ENCODE measurements at places on chromosomes 4 and X.
A peak's percentile ranks its signal among the peaks of the same experiment; 100 is the strongest.

- DNase-seq, result no peak
Observed at GRCh38 chr4:38101563-38101962, 141.4 kb downstream of the PTTG2 start.

DNA sequence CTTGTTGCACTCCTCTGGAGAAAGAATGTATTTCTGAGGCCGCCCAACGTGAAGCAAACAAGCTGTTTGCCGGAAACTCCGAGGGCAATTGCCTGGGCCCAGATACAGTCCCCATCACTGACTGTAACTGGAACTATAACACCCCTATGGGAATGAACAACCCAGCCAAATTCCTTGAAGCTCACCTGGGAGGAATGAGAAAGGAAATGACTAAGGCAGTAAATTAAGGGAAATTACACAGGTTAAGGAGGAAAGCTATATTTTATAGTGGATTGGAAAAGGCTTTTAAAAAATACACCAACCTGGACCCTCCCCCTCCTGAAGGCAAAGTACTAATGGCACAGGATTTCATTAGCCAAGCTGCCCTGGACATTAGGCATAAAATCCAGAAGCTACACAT, 11.7 kb upstream of the HERC5 start:
- DNase-seq, result no peak

GRCh38 chrX:21702725-21703124, 44.6 kb upstream of the KLHL34 start:
- DNase-seq, result no peak

DNA sequence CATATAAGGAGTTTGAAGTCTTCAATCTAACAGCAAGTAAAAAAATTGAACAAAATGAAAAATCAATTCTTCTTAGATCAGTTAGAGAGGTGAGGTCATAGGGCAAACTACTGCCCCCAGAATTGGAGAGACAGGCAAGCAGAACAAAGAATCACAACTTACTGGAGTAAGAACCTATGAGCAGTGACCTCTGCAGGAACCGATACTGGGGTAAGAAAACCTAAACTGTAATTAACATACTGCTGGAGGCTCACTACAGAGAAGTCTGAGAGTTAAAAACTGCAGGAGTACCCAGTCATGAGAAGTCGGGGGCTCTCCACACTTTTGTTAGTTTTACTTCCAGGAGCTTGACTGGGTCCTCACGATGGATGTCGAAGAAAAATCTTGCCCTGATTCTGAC, 16.0 kb downstream of the CLDN22 start:
- DNase-seq, result no peak

GRCh38 chr4:138063581-138063980, 178.6 kb downstream of the SLC7A11 start:
- no peak for DNase-seq

DNA sequence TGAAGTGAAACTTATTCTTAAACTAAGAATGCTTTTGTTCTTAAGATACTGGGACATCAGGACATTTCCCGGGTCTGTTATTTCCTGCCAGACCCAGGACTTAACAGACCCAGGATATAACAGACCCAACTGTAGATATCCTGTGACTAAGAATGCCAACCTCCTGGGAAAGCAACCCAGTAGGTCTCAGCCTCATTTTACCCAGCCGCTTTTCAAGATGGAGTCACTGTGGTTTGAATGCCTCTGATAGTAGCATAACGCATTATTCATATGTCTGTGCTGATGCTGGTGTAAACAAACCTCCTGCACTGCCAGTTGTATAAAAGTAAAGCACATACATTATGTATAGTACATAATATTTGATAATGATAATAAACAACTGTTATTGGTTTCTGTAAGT, 185.8 kb upstream of the GPRIN3 start:
- DNase-seq, result no peak

DNA sequence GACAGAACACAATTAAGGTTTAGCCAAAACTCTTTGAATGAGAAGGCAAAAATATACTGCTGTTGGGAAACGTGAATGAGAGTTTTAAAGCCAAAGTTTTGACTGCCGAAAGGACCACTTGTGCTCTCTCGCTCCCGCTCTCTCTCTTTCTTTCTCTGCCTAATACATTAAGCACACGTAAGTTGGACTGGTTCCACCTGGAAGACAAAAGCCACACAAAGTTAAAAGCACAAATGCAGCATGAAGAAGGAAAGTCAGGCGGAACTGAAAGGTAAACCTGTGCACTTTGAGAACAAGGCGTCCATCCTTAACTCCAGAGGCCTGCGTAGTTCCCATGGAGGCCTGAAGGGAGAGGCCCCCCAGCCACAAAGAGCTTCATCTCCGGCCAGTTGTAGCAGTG, 1.9 kb downstream of the DCAF12L2 start:
- DNase-seq, result no peak

GRCh38 chr4:185229021-185229818, 19.8 kb downstream of the SNX25 start:
- DNase-seq, result no peak

- DNase-seq, result peak; percentile 48
Observed at GRCh38 chr4:164536814-164537213, 217.1 kb upstream of the SMIM31 start.

DNA sequence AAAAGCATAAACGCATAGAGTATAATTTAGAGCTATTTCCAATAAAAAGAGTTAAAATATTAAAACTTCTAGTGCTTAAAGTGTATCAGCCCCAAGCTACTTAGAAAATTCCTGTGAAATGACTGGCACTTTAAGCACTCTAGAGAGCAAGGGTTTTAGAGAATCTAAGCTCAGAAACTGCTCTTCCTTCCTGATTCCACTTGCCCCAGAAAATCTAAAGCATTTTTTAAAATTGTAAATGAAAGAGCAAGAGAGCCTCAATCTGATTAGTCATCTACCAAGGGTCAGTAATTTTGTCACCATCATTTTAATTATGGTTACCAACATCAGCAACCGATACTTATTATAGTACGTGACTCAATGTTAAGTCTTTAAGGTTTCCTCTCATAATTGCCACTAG, 25.0 kb downstream of the CTPS2 start:
- no peak for DNase-seq

DNA sequence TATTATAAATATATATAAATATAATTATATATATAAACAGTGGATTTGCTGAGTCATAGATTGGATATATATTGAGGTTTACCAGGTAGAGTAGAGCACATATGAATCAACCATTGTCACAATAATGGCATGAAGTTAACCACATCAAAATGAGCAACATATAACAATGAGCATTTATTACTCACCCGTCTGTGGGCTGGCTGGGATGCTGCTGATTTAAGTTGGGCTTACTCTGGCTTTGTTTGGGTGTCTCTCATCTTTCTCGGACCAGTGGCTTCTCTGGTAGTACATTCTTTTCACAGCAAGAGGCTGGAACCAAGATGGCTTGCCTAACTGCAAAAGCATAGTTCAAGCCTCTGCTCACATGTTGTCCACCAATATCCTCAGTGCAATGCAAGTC, 111.7 kb upstream of the TAPT1 start:
- DNase-seq, result no peak

GRCh38 chrX:107776649-107777535, 641 bp upstream of the NCBP2L start:
- DNase-seq, result peak; percentile 79

DNA sequence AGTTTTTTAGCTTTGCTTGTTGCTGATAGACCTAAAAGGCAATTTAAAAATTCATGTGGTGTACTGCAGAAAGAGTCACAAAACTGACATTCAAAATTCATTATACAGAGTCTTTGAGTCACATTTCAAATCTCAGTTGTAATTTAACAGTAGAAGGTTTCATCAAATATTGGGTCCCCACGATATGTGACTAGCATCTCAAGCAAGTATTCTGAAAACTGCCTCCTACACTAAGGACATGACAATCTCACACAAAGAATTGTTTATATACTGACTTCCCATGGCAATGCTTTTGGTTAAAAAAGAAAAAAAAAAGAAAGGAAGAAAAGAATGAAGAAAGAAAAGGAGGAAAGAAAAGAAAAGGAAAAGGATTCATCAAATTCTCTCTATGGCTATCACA, 62.1 kb upstream of the CTSO start:
- no peak for DNase-seq

DNA sequence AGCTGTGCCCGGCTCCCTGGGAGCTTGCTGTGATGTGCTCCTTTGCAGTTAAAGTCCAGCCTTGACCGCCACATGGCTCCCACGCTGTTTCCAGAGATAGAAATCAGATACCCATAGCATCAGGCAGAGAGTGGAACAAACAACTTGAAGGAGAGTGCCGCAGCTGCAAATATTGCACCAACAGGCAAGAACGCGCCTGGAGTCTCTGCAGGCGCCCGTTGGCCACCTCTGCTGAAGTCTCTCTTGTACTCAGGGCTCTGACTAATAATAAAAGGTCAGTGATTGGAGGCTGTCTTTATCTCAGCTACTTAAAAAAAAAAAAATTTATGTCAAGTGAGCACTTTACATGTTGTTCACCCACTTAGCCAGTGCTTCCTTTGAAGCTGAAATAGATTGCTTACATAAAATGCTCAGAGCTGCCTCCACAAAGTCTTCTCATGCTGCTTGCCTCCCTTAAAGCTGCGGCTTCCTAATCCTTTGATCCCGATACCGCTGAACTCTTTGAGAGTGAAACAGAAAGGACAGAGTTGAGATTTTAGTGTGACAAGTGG, 30.9 kb upstream of the TENM3 start:
- no peak for DNase-seq

- no peak for DNase-seq
Observed at GRCh38 chr4:78756137-78756536, 20.0 kb upstream of the BMP2K start.

- no peak for DNase-seq
Observed at GRCh38 chr4:86261636-86262035, 98.2 kb downstream of the MAPK10 start.

- no peak for DNase-seq
Observed at GRCh38 chrX:37348231-37348970, 763 bp upstream of the PRRG1 start.

All from HCT116 (cell line).